Neuronal stem cell (in vitro differentiated cells): ENCODE measurements at places on chromosomes 2 and 18.

GRCh38 chr2:20649576-20649975 lies 1.3 kb downstream of the HS1BP3 start:
- H3K27ac ChIP-seq, result no peak overlapping the region
- H3K4me3 ChIP-seq, result no peak overlapping the region
- H3K36me3 ChIP-seq, result no peaks in the 10 kb centered on the region
- peaks cover 16% of the 10 kb centered on the region for H3K27me3 ChIP-seq
- DNase-seq, result no peak

GRCh38 chr18:3983351-3983969 lies 471.6 kb downstream of the DLGAP1 start:
- DNase-seq, result no peak
- H3K4me3 ChIP-seq, result no peak overlapping the region
- no peaks in the 10 kb centered on the region for H3K36me3 ChIP-seq
- H3K27me3 ChIP-seq, result no peaks in the 10 kb centered on the region
- H3K27ac ChIP-seq, result no peak overlapping the region
- H3K4me1 ChIP-seq, result no peaks in the 10 kb centered on the region

- no peaks in the 10 kb centered on the region for H3K36me3 ChIP-seq
- no peaks in the 10 kb centered on the region for H3K4me1 ChIP-seq
- no peak overlapping the region for H3K27ac ChIP-seq
- no peak overlapping the region for H3K4me3 ChIP-seq
- H3K27me3 ChIP-seq, result no peaks in the 10 kb centered on the region
These were observed 28.4 kb downstream of the BOLA3 start for GRCh38 chr2:74119339-74119738.

GRCh38 chr2:88639865-88640264 lies 12.6 kb upstream of the EIF2AK3 start:
- no peaks in the 10 kb centered on the region for H3K27me3 ChIP-seq
- H3K4me3 ChIP-seq, result no peak overlapping the region
- no peak for DNase-seq
- H3K4me1 ChIP-seq, result no peaks in the 10 kb centered on the region
- H3K27ac ChIP-seq, result no peak overlapping the region

DNA sequence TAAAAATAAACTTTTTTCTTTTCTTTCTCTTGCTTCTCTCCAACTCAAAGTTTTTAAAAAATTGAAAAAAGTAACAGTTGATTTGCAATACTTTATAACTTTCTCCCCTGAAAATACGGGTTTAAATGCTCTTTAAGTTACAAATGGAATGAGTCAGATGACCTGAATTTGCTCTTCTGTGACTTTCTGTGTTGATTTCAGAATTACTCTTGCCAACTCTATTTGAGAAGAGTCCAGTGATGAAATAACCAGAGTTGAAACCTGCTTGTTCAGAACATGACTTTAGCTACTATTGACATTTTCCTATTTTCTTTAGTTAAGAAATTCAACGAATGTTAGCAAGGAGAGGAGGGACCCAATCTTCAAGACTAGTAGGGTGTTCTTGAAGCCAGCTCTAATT lies 146.1 kb upstream of the ZSWIM2 start:
- H3K4me3 ChIP-seq, result no peak overlapping the region
- H3K4me1 ChIP-seq, result no peaks in the 10 kb centered on the region

GRCh38 chr18:9803698-9804516 lies 81.9 kb upstream of the TXNDC2 start:
- no peak for DNase-seq
- no peaks in the 10 kb centered on the region for H3K27me3 ChIP-seq
- no peak overlapping the region for H3K4me3 ChIP-seq
- no peak overlapping the region for H3K27ac ChIP-seq
- H3K36me3 ChIP-seq, result peaks cover 3% of the 10 kb centered on the region

- no peak overlapping the region for H3K27ac ChIP-seq
- no peak for DNase-seq
- H3K4me3 ChIP-seq, result peak overlapping the region; percentile 28
- no peaks in the 10 kb centered on the region for H3K36me3 ChIP-seq
- peaks cover 2% of the 10 kb centered on the region for H3K4me1 ChIP-seq
These were observed 64.0 kb upstream of the SLC14A2 start for GRCh38 chr18:45551142-45551815.

DNA sequence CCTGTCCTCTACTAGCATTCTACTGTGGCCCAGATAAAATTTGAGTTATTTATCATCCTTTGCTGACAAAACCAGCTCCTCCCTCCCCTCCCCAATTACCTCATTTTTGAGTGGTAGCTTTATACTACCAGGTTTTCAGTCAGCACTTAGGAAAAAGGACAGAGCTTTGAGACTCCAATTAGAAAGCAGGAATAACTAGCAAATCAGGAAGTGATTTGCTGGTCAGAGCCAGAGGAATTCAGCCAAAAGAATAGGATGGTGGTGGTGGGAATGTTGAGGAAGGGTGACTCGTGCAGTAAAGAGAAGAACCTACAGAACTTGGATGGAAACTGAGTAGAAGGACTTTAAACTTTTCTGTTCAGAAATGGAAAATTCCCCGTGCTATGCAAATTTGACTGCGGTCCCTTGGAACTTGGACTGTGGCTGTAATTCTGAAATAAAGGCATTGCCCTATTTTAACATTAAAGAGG lies 3.7 kb downstream of the MYL12B start:
- DNase-seq, result no peak
- H3K4me3 ChIP-seq, result no peak overlapping the region
- H3K27ac ChIP-seq, result no peak overlapping the region
- peaks cover 6% of the 10 kb centered on the region for H3K4me1 ChIP-seq

DNA sequence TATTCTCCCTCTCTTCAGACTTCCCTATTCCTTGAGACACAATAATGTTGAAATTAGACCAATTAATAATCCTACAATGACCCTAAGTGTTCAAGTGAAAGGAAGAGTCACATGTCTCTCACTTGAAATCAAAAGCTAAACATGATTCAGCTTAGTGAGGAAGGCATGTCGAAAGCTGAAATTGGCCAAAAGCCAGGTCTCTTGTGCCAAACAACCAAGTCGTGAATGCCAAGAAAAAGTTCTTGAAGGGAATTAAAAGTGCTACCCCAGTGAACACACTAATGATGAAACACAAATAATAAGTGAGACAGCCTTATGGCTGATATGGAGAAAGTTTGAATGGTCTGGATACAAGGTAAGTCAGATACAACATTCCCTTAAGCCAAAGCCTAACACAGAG lies 115.4 kb downstream of the PXDN start:
- H3K27ac ChIP-seq, result no peak overlapping the region
- H3K4me3 ChIP-seq, result no peak overlapping the region
- H3K4me1 ChIP-seq, result no peaks in the 10 kb centered on the region
- H3K27me3 ChIP-seq, result no peaks in the 10 kb centered on the region

DNA sequence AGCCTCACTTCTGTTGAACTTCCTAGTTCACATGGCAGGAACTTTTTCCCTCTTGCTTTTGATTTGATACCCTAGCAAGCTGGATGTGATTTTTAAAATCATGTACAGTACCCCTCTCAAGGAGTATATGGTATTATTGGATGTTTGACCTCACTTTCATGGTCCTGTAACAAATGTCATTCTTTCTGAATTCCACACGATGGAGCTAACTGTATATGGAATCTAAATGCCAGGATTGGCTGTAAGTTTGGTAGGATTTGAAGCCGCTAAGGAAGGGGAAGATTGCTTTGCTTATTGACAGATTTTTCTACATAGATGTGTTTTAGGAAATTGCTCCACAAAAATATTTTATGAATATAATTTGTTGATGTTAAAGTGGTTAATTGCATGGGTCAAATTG lies 18.3 kb downstream of the MAIP1 start:
- no peaks in the 10 kb centered on the region for H3K4me1 ChIP-seq
- no peak overlapping the region for H3K4me3 ChIP-seq
- H3K27ac ChIP-seq, result no peak overlapping the region
- no peaks in the 10 kb centered on the region for H3K27me3 ChIP-seq

GRCh38 chr2:16882706-16883105 lies 217.1 kb upstream of the CYRIA start:
- H3K36me3 ChIP-seq, result no peaks in the 10 kb centered on the region
- no peak overlapping the region for H3K27ac ChIP-seq
- no peaks in the 10 kb centered on the region for H3K27me3 ChIP-seq
- DNase-seq, result no peak

GRCh38 chr2:143607231-143608062 lies 478.2 kb downstream of the ARHGAP15 start:
- peaks cover 16% of the 10 kb centered on the region for H3K4me1 ChIP-seq
- H3K27me3 ChIP-seq, result no peaks in the 10 kb centered on the region
- no peak overlapping the region for H3K4me3 ChIP-seq
- no peaks in the 10 kb centered on the region for H3K36me3 ChIP-seq
- DNase-seq, result no peak

DNA sequence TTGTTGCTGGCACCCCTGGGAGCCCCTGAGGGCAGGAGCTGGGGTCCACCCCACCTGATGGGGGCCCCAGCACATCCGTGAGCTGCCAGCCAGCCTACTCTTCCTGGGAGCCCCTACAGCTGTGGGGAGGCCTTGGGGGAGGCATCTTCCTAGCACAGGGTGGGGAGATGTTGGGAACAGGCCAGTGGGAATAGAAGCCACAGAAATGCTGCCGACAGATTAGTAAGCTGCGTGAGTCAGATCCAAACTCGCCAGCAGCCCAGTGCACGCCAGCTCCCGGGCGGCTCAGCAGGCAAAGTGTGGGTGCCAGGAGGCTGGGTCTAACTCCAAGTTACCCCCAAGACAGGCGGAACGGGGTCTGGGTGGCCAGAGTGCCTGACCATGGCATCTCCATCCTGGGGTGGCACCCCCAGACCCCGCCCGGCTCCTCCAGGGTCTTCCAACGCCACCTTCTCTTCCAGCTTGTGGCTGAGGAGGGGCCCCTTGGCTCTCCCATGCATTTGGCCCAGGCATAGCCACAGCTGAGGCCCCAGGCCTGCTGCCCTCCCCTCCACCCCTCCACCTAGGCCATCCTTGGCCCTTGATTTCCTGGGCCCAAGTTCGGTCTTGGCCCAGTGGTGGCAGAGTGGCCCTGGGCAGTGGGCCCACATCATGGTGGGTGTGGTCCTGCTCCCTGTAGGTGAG lies 15.3 kb downstream of the CROCC2 start:
- H3K27ac ChIP-seq, result no peak overlapping the region
- no peaks in the 10 kb centered on the region for H3K36me3 ChIP-seq
- no peak overlapping the region for H3K4me3 ChIP-seq
- DNase-seq, result no peak
- H3K27me3 ChIP-seq, result no peaks in the 10 kb centered on the region

DNA sequence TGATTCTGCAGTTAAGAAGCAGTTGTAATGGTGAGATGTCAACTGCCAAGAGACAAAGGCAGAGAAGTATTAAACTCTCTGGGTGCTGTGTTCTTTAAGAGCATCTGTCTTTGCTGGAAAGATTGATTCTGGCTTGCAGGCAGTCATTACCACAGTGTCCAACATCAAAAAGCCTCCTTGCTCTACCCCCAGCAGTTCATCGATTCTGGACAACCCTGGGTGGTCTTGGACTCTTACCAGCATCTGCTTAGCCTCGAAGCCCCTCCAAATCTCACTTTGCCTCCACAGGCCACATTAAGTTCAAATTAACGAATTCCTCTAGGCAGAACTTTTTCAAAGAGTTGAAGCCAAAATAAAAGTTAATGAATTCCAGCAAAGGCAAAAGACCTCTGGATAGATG lies 1061.4 kb downstream of the TSN start:
- DNase-seq, result no peak
- H3K36me3 ChIP-seq, result no peaks in the 10 kb centered on the region
- H3K27ac ChIP-seq, result no peak overlapping the region

GRCh38 chr2:98585386-98585785 lies 22.9 kb downstream of the COA5 start:
- no peak for DNase-seq
- H3K27ac ChIP-seq, result no peak overlapping the region
- H3K4me3 ChIP-seq, result no peak overlapping the region
- H3K36me3 ChIP-seq, result peaks cover 56% of the 10 kb centered on the region

- no peak for DNase-seq
- no peaks in the 10 kb centered on the region for H3K4me1 ChIP-seq
- no peaks in the 10 kb centered on the region for H3K27me3 ChIP-seq
- H3K4me3 ChIP-seq, result no peak overlapping the region
- H3K36me3 ChIP-seq, result peaks cover 40% of the 10 kb centered on the region
These were observed 36.6 kb downstream of the GORASP2 start for GRCh38 chr2:170965446-170966225.

DNA sequence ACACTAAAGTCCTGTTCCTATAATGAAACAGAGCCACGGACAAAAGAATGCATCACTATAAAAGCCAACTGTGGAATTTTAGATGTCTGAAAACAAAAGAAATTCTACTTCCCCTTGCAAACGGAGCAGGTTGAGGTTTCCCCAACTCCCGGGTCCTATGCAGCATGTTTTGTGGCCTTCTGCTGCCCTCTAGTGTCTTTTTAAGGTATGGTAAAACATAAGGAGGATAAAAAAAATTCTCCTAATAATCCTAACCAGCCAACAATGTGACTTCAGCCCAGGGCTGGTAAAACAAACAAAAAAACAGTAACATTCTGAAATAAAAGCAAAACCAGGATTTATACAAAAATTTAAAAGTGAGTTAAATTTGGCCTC lies 539.5 kb downstream of the NRXN1 start:
- H3K27ac ChIP-seq, result no peak overlapping the region
- H3K36me3 ChIP-seq, result no peaks in the 10 kb centered on the region
- no peaks in the 10 kb centered on the region for H3K4me1 ChIP-seq
- DNase-seq, result peak; percentile 65

GRCh38 chr2:218566296-218566695 lies 1.9 kb downstream of the USP37 start:
- no peak for DNase-seq
- H3K27ac ChIP-seq, result no peak overlapping the region
- H3K27me3 ChIP-seq, result no peaks in the 10 kb centered on the region
- no peaks in the 10 kb centered on the region for H3K36me3 ChIP-seq
- peaks cover 4% of the 10 kb centered on the region for H3K4me1 ChIP-seq
